ENCODE measurements at places on chromosomes 2 and 18.

DNA sequence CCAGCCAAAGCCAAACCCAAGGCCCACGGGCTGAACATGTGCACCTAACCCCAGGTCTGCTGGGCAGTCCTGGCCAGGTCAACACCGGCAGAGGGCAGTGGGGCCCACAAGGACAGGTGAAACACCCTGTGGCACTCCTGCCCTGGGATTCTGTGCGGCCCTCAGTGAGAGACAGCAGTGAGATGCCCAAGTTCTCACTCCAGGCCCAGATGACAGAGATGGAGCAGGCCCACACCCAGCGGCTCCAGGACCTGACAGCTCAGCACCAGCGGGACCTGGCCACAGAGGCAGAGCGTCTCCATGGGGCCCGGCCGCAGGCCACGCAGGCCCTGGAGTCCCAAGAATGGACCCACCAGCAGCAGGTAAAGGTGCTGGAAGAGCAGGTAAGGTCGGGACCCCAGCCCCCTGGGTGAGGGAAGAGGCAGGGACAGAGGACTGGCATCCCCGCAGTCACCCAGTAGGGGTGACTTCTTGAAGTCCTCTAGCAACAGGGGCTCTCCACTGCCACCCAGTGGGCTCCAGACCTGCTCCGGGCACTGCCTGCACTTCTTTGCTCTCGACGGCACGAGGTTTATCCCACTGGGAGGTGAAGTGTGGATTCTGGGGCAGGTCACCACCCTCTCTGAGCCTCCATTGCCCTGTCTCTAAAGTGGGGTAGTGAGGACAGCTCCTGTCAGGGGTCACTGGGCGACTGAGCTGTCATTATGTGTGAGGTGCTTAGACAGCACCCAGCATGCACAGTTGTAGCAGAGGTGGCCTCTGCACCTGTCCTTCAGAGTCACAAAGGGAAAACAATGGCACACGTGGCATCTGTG lies 8.8 kb upstream of the SNED1 start:
- peak; percentile 34 for DNase-seq

DNA sequence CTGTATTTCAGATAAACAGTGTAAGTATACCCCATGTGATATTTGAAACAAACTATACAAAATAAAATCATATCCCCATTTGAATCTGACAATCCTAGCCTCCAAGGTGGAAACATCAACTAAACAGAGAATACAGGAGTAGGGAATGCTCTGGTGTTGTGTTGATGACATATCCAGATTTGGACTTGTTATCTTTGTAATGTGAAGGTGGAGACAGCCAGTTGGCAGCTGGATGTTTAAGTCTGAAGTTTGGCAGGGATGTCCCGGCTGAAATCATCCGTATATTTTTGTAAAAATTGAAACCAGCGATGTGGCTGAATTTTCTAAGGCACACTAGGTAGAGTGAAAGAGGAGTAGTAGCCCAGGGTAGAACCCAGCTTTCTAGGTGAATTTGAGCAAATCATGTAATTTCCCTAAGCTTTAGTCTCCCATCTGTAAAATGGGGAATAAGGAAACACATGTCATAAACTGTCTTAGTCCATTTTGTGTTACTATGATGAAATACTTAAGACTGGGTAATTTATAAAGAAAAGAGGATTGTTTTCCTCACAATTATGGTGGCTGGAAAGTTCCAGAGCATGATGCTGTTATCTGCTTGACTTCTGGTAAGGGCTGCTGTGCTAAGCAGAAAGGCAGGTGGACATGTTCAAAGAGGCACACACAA lies 246.6 kb upstream of the APCDD1 start:
- DNase-seq, result no peak

DNA sequence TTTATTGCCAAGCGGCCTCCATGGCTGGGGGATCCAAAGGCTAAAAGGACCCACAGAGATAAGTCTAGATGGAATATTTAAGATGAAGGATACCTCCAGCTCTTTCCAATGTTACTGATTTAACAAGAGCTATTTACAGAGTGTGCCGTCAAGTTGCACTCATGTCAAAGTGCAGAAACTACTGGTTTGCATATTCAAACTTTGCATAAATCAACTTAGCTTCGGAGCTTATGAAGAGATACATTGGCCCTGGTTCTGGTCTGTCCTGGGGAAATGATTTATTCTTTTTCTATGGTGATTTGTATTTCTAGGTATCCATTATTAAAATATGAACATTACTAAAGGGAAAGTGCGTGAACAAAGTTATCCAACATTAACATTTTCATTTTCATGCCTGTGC lies 14.4 kb upstream of the MYO5B start:
- no peak for DNase-seq

DNA sequence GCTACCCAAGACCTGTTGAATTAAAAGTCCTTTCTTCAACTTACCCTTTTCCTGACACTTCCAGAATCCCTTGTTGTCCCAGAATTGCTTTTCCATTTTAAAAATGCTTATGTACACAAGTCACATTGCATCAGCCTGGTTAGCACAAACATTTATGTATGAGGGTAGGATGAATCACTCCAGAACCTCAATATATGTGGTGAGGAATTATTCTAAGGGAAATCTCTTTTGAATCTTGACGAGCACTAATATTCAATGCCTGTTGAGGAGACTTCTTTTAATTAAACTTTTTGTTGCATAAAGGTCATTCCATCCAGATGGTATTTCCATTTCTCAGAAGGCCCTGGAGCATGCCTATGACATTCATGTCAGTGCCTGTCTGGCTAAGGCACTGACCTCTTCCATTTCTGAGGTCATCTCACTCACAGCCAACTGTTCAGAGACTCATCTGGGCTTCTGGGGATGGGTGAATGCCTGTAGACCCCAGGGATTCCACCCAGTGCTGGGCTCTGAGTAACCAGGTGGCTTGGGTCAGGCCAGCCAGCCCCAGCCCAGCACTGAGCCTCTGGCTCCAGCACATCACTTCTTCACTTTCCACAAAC lies 28.2 kb downstream of the ACMSD start:
- no peak for DNase-seq

Measured in K562 (cell line).